ENCODE measurements at places on chromosomes 4 and X. TPM values are rescaled to one million over a fixed set of nuclear protein-coding genes. Genes with fewer than 3 reads are reported as not detected.

VCX3A gene
- not detected for total RNA-seq

SORCS2 gene
- not detected for total RNA-seq

DMP1 gene
- not detected for total RNA-seq

TSPAN7 gene
- total RNA-seq, result 0.21 TPM

GAGE12F gene
- total RNA-seq, result not detected

Data from Calu3 (cell line).